Activated CD4-positive, alpha-beta T cell treated with anti-CD3 and anti-CD28 coated beads, Interleukin-2, Interleukin-6, amounts not matched to agents 100 ng/mL and 50 ng/mL, durations not matched to agents 16 hours and 8 hours (primary cell): ENCODE measurements at places on chromosomes 2 and 18.
A peak's percentile ranks its signal among the peaks of the same experiment; 100 is the strongest.

- no peak for DNase-seq
Observed at GRCh38 chr18:73214970-73215369, 347.2 kb upstream of the NETO1 start.

- no peak for DNase-seq
Observed at GRCh38 chr2:158667586-158667985, 127.5 kb upstream of the DAPL1 start.

DNA sequence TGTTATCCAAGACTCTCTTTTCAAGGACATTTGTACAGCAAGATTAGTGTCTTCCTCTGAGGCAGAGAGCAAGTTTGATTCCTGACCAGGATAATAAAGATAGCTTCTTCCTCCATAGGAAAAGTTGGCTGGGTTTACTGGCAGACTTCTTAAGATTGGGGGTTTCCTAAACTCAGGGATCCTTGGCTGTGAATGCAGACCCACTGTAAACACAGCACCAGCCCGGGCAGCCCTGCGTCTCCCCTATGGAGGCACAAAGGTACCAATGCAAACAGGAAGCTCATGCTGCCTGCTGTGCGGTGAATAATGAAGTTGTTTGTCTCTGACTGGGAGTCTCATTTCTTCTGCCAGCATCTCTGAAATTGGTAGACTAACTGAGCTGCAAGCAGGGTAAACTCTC is 96.2 kb upstream of the ARHGAP28 start:
- no peak for DNase-seq

- no peak for DNase-seq
Observed at GRCh38 chr18:57668021-57668420, 46.4 kb upstream of the NARS1 start.

DNA sequence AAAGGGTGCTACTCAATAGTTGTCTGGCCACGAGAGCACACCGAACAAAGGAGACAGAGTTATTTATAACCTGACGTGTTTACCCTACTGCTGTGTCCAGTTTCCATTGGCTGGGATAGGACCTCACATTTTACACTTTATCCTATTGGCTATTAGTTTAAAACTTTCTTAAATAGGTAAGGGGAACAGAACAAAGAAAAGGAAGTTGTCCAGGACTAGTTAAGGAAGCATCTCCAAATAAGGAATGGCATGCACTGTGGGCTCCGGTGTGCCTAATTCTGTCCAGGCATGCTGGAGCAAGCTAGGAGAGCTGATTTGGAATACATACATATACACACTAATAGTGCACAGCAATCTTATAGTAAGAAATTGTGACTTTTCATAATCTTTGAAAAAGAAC is 72.2 kb downstream of the CAB39 start:
- no peak for DNase-seq

DNA sequence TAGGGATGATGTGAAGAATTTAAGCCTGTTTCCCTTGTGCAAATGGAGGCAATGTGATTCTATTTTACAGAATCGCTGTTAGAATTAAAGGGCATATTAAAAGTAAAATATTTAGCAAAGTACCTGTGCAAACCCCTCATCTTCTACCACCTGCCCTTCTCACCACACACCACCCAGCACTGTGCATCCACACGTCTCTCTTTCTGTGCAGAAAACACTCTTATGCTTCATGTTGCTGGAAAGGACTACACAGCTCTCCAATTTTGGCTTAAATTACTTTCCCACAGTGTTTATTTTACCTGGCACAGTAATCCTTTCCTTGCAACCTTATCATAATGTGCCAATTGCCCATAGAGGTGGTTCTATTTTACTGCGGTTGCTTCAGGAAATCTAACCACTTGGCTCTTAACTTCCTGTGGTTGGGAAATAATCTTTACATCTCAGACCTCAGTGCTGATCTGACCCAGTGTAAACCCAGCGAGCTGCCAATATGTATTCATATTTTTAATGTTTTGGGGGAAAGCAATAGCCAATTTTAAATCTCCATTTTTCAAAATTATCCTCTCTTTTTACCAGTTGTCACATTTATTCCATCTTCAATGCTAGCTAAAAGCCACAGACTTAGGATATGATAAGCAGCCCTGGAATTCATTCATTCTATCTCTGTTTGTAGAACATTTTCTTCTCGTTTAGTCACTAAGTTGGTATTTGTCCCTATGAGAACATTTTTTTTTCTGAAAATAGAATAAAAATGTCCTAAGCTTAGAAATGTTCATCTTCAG is 250.9 kb downstream of the DSEL start:
- peak; percentile 42 for DNase-seq

DNA sequence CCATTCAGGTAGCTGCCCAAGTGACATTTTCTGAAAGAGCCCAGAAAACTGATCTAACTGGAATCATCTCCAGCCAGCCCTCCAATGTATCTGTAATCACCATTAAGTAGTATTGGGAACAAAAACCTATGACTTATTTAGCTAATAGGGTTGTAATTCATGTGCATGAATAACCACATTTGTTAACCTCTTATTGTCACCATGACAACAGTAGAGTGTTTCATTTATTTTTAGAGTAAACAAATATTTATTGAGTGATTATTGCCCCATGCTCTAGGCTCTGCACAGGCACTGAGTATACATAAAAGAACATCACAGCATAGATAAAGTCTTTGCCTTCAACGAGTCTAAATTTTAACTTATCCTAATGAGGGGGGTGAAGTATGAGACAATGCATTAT is 265.4 kb upstream of the UBE2E3 start:
- no peak for DNase-seq

GRCh38 chr2:238518172-238518820 is 91.6 kb downstream of the ASB1 start:
- DNase-seq, result no peak

- no peak for DNase-seq
Observed at GRCh38 chr2:33247365-33247764, 229.1 kb upstream of the RASGRP3 start.

DNA sequence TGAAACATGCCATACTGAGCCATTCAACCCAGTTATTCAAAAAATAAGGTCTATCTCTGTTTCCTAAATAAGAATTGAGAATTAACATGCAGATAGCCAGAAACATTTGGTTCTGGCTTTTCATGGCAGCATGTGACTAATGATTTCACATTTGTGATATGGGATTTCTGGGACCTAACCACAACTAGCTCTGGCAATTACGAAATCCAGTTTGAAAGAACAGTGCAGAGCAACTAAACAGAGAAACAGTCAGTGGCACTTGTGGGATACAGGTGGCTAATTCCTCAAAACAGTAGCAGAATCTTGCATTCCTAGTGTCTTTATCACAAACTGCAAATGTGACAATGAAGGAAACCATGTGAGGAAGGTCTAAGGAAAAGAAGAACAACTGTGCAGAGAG is 637.8 kb upstream of the CHAC2 start:
- DNase-seq, result no peak

DNA sequence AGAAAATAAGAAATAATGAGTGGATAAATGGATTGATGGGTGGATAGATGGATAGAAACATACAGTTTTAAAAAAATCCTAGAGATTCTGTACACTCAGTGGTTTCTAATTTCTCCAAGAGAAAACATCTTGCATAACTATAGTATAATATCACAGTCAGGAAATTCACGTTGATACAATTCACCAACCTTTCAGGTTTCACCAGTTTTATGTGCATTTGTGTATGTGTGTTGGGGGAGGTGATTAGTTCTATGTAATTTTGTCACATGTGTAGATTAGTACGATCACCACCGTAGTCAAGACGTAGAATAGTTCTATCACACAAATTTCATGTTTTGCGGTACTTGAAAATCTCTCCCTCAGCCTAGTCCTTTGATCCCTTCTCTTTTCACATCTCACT is 288.2 kb upstream of the LRATD1 start:
- no peak for DNase-seq

DNA sequence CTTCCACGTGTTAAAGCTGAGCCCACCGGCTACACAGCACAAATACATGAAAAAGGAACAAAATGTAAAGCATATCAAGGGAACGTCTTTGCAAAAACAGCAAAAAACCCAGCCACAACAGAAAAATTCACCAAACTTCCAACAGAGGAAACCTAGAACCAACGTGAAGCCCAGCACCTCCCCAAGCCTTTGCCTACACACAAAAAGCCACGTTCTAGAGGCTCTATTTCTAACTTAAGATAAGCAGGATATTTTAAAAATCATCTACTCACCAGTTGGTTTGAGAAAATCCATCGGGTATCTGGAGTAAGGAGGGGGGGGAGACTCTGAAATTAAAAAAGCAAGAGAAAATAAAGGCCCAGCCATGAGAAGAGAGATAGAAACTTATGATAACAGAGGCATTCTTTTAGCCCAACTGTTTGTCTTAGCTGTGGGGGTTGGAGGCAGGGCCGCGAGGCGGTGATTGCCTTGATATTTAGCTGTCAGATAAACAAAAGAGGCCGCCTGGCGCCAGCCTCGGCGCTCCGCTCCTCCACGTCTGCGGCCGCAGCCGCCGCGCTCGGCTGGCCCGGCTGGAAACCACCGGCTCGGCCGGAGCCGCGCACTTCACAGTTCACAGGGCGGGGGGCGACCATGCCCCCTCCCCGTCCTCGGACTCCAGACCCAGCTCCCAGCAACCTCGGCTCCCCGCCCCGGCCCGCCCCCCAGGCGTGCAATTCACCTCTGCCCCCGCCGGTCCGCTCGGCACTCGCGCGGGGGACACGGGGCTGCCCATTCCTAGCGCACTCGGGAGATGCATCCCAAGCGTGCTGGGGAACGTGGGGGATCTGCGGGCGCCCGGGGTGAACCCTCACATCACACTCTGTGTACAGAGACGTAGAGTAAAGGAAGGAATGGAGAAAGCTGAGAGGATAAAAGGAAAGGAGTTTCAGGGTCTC is 2.4 kb downstream of the SMAD7 start:
- DNase-seq, result peak; percentile 45

- DNase-seq, result no peak
Observed at GRCh38 chr2:133504566-133505505, 63.4 kb downstream of the NCKAP5 start.

- DNase-seq, result no peak
Observed at GRCh38 chr2:218863021-218863520, 3.5 kb downstream of the WNT6 start.

- no peak for DNase-seq
Observed at GRCh38 chr18:48896875-48897511, 53.8 kb downstream of the SMAD7 start.

DNA sequence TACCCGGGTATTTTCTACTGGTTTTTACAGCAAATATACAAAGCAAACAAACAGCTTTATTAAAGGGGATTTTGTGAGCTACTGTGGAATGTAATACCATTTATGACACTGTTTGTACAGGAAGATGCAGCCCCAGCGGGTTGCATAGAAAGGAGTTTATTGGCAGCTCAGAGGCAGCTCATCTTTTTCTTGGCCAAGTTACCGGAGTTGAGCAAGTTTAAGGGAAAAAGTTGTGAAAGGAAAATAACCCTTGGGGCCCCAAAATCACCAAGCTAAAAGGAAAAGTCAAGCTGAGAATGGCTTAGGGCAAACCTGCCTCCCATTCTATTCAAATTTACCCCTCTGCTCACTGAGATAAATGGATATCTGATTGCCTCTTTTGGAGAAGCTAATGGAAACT is 60.8 kb downstream of the MOB4 start:
- no peak for DNase-seq

DNA sequence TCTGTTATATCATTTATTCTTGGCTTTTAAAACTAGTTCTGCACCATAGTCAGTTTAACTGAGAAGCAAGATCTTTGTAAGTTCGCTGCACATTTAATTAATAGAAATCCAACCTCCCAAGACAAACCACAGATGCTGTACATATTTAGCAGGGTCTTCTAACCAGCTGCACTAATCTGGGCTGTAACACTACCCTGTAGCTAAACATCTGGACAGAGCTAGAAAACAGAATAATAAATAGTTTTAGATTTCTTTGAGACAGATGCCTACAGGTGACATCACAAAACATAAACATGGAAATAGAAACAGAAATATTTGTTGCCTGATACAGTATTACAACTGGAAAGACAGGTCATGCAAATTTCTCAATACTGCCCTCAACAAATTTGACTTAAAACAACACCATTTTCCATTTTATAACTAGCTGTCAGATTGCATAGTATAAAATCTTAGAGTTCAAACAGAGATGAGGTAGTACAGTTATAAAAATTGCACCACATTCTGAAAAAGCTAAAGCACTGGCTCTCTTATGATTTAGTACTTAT is 315.1 kb downstream of the NR4A2 start:
- no peak for DNase-seq

DNA sequence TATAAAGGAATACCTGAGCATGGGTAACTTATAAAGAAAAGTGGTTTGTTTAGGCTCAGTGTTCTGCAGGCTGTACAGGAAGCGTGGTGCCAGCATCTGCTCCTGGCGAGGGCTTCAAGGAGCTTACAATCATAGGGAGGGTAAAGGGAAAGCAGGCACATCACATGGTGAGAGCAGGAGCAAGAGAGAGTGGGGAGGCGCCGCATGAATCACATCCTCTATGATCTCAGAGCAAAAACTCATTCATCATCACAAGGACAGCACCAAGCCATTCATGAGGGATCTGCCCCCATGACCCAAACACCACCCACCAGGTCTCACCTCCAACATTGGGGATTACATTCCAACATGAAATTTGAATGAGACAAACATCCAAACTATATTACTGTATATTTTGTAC is 32.5 kb downstream of the R3HDM1 start:
- peak; percentile 16 for DNase-seq

GRCh38 chr2:188853307-188853706 is 120.9 kb upstream of the COL3A1 start:
- DNase-seq, result no peak

- no peak for DNase-seq
Observed at GRCh38 chr2:37766106-37766505, 94.7 kb upstream of the CDC42EP3 start.

GRCh38 chr2:20179755-20180594 is 45.0 kb downstream of the SDC1 start:
- DNase-seq, result no peak

DNA sequence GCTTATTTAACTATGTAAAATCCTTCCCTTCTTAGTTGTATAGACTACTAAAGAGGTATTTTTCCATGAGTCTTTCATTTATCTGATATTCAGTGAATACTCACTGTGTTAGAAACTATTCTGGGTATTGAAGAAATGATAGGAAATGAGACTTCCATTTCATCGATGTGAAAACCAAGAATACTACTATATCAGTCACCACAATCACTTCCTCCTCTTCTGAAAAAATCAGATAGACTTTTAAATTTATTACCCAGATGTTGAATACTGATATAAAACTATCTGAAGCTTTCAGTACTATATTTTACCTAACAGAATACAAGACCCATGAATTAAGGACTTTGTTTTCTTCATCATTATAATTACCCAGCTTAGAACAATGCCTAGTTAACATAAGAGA is 1801.1 kb upstream of the CELF4 start:
- DNase-seq, result no peak
